Astrocyte (in vitro differentiated cells and primary cell): ENCODE measurements at places on chromosomes 3 and 15. TPM values are rescaled to one million over a fixed set of nuclear protein-coding genes. Genes with fewer than 3 reads are reported as not detected.

Gene SIN3A
- 49.9 and 54.0 TPM in 2 replicates for total RNA-seq

Gene HCLS1
- 1.0 and 1.6 TPM in 2 replicates for total RNA-seq

Gene IQCH
- total RNA-seq, result 1.9 and 2.7 TPM in 2 replicates

Gene SNRPN
- 226 TPM in 2 replicates for total RNA-seq

Gene GP9
- total RNA-seq, result not detected in 2 replicates

Gene LSAMP
- total RNA-seq, result 16.0 and 16.4 TPM in 2 replicates

Gene ATG7
- total RNA-seq, result 24.8 and 29.5 TPM in 2 replicates

Gene BFSP2
- not detected in 2 replicates for total RNA-seq

Gene SLC6A11
- total RNA-seq, result 0.34 and 0.36 TPM in 2 replicates

Gene SUCNR1
- total RNA-seq, result 0.17 TPM in 1 of 2 replicates, not detected in the other

Gene SLC15A2
- total RNA-seq, result 0.19 and 0.89 TPM in 2 replicates

Gene ISLR
- total RNA-seq, result 1.6 and 3.6 TPM in 2 replicates

Gene PROK2
- not detected in 2 replicates for total RNA-seq

Gene RARRES1
- 1.2 and 3.2 TPM in 2 replicates for total RNA-seq

Gene LEKR1
- 0.27 and 0.43 TPM in 2 replicates for total RNA-seq

Gene IL5RA
- not detected in 2 replicates for total RNA-seq

Gene AHSG
- not detected in 2 replicates for total RNA-seq

Gene PRTG
- 13.6 and 39.4 TPM in 2 replicates for total RNA-seq
